ENCODE measurements at places on chromosomes 3 and 15.

- no peak for DNase-seq
These were observed 64.4 kb downstream of the P2RY1 start for GRCh38 chr3:152899306-152899705.

GRCh38 chr15:75902129-75902557 is 1.5 kb upstream of the FBXO22 start:
- DNase-seq, result no peak

DNA sequence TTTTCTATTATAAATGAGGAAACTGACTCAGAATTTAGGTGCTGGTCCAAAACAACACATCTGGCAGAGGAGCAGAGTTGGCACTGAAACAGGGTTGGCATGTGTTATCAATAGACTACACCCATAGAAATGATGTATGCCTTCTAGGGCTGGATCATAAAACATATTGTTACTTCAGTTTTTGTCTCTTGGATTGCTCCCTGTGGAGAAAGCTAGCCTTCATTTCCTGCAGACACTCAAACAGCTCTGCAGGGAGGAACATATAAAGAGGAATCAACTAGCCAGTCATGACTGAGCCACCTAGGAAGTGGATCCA is 507 bp upstream of the MRPL3 start:
- no peak for DNase-seq

DNA sequence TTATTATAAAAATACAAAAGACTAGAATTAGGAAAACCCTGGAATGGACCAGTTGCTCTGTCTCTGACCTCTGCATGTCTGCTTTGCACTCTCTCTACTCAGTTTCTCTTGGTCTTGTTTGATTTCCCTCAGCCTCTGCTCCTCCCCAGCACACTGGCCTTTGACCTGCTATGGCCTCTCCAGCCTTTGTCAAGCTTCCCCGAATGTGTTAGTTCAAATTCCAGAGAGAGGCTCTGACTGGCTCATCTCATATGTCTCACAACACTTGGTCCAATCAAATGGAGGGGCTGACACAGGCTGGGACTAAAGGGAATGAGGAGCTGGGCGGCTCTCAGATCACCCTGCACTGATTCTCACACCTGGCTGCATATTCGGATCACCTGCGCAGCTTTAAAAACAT is 52.4 kb upstream of the CMTM8 start:
- DNase-seq, result no peak

DNA sequence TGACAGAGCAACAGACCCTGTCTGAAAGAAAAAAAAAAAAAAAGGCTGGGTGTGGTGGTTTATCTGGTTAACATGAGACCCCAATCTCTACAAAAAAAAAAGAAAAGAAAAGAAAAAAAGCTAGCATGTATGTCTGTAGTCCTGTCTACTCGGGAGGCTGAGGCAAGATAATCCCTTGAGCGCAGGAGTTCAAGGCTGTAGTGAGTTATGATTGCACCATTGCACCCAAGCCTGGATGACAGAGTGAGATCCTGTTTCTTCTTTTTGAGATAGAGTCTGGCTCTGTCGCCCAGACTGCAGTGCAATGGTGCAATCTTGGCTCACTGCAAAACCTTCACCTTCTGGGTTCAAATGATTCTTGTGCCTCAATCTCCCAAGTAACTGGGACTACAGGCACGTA is 8.4 kb upstream of the DHX30 start:
- no peak for DNase-seq

- DNase-seq, result no peak
These were observed 107.8 kb upstream of the VEPH1 start for GRCh38 chr3:157610876-157611535.

GRCh38 chr3:11140713-11141104 is 13.6 kb upstream of the HRH1 start:
- no peak for DNase-seq

DNA sequence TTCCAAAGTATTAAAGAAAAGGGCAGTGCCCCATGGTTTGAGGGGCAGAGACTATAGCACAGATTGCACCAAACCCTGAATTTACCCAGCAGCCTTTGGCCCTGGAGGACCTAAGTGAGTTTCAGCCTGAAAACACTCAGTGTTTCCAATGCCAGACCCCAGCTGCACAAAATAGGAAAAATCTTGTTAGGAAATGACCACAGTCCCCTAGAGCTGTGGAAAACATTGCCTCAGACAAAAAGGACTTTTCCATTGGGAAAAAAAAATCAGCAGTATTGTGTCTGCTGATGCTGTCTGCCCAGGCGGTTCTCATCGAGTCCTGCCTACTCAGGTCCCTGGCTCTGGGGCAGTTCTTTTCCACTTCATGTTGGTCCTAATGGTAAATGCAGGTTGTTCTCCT is 121.7 kb upstream of the DLG1 start:
- no peak for DNase-seq

DNA sequence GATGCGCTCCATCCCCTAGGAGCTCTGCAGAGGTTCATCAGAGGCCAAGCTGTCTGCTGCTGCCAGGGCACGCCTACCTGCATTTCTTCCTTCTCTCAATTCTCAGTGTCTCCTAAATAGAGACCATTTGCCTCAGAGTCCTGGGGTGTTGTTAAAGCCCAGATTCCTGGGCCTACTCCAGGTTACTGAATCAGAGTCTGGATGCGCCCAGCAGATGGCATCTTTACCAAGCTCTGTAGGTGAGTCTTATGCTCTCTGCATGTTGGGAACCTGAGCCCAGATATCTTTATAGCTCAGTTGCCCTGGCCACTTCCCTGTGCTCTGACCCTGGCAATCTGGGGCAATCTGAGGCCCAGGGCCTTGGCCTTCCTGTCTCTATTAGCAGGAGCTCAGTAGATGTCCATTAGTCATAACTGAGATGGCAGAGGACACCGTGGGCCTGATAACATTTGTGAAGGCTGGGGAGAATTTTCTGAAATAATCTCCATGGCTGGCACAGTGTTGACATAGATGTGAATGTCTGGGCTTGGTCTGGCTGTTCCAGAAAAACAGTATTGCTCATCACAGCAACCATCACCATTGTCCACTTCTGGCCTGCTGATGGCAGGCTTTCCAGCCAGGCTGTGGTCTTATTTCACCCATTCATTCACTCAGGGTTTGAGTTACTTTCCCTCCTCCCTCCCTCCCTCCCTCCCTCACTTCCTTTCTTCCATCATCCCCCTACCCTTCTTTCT is 13.3 kb upstream of the RBP1 start:
- DNase-seq, result peak; percentile 27

DNA sequence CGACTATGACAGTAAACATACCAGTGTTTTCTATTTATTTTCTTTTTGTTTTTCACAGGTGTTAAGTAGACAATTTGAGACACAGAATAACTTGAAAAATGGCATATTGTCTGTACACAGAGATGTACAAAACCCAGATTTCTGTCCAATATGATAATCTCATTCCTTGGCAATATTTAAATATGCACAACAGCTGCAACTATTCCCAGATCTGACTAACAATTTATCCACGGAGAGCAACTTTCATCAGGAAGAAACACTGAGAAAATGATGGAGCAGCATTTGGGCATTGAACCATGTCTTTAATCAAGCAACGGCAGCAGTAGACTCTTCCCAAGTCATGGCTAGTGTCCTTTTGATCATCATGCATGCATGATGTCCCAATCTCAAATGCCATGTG is 452.6 kb downstream of the ZPLD1 start:
- no peak for DNase-seq

- DNase-seq, result no peak
These were observed 208.2 kb downstream of the ZNF385D start for GRCh38 chr3:21542656-21543379.

DNA sequence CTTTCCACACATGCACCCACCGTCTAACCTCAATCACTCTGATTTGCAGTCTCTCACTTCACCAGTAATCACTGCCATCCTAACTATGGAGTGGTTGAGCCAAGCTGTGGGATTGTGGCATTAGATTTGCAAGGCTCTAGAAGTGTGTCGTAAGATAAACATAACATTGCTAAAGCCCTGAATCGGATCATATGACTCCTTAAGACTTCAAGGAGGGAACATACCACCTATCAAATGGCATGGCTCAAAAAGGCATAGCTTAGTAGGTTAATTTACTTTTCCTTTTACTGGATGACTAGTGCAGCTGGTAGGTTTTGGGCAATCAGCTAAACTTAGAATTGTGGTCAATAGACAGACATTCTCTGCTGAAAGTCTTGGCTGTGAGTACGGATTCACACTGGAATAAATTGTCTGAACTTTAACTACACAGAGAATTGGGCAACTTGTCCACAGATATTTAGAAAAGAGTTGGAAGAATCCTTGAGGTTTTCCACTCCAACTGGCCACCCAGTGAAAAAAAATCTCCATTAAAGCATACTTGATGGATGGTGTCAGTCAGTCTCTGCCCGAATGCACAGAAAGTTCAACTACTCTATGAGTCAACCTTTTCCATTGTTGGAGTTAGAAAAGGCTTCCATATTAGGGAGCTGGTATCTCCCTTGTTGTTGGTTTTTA is 476.7 kb upstream of the CBLB start:
- DNase-seq, result no peak

- DNase-seq, result no peak
These were observed 114.6 kb upstream of the TSC22D2 start for GRCh38 chr3:150293401-150294001.

GRCh38 chr3:158659454-158660237 is 12.8 kb downstream of the LXN start:
- DNase-seq, result peak; percentile 12

- no peak for DNase-seq
These were observed 15.0 kb downstream of the MBNL1 start for GRCh38 chr3:152283492-152284381.

DNA sequence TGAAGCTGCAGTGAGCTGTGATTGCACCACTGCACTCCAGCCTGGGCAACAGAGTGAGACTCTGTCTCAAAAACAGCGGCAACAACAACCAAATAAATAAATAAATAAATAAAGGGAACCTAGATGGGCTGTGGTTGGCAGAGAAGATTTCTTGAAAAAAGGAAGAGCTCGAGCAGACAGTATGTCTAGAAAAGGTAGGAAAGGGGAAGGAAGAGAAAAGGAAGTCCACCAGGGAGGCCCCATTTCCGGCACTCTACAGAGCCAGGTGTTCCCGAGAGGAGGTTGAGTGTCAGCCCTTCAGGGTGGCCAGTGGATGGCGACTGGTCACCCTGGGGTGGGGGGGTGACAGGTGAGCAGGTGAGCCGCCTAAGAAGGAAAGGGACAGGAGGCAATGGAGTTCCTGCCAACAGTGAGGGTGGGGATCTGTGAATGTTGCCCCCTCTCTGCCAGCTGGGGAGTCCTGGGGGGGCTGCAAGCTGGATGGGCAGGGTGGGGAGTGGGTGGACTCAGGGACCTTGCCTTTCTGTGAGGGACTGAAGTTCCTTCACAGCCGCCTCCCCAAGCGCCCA is 14.8 kb downstream of the PAQR5 start:
- no peak for DNase-seq
